NCI-H1436 (cell line): ENCODE measurements at places on chromosomes 3 and 15.

- DNase-seq = no peak
Measured at GRCh38 chr3:65951836-65952505, 86.7 kb downstream of the MAGI1 start.

DNA sequence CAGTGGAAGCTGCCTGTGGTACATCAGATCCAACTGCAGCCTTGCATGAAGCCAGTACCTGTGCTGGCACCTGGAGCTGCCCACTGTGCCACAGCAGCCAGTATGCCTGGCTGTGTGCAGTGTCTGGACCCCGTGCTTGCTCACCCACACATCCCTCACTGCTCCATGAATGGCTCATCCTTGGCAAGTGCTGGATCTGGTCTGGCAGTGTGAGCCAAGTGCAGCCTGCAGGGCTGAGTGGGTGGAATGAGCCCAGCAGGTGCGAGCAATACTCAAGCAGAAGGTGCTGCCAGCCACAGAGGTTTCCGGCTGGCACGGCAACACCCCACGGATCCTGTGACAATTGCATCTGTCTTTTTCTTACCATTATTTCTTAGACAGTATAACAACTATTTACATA is 488.2 kb upstream of the ROBO2 start:
- DNase-seq = no peak

- no peak for DNase-seq
Measured at GRCh38 chr3:58009749-58010535, 1.7 kb downstream of the FLNB start.

- no peak for DNase-seq
Measured at GRCh38 chr3:191894406-191894805, 433.4 kb downstream of the PYDC2 start.

DNA sequence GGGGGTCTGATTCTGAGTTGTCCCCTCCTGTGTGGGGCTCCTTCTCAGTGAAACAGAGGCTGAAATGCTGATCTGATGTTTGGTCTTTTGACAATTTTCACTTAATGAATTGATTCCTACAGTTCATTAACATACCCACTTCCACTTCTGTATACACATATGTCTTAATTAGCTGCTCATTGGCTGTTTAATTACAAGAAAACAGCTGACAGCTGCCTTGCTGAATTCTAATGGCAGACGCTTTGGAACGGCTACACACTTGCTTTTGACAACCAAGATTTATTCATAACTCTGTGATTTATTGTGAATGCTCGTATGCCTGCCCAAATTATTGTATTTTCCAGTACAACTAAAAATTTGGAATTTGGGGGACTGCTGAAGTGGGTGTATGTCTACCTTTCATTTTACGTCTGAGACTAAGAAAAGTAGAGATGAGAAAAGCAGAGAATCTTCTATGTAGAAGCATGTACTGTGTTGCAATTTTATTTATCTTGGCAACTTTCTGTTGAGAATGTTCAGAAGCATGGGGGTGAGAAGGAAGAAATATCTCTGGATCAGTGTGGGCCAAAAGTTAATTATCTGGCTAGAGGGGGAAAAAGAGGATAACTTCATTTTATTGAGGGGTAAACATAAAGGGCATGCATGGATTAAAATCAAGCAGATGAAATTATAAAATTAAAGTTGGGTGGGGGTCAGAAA is 46.5 kb upstream of the ICE2 start:
- no peak for DNase-seq

DNA sequence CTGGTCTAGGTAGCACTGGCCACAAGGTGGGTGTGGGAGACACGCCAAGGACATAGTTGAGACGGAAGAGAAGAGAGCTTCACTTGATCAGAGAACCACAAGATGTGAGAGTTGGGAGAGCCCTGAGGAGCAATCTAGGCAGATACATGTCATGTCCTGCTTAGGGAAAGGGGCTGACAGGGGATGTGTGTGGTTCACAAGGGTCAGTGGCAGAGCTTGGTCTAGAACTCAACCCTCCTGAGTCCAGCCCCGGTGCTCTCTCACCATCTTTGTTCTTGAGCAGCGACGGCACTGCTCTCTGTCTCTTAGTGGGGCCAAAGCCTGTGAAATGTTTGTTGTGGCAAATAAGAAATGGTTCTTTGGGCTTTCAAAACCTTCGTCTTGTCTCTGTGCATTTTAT is 243.5 kb upstream of the ROPN1 start:
- no peak for DNase-seq

- DNase-seq = no peak
Measured at GRCh38 chr3:51429138-51429537, 38.1 kb downstream of the RBM15B start.

GRCh38 chr3:37832480-37832879 is 29.2 kb upstream of the CTDSPL start:
- no peak for DNase-seq

GRCh38 chr3:136186344-136186743 is 9.8 kb downstream of the MSL2 start:
- DNase-seq = no peak

DNA sequence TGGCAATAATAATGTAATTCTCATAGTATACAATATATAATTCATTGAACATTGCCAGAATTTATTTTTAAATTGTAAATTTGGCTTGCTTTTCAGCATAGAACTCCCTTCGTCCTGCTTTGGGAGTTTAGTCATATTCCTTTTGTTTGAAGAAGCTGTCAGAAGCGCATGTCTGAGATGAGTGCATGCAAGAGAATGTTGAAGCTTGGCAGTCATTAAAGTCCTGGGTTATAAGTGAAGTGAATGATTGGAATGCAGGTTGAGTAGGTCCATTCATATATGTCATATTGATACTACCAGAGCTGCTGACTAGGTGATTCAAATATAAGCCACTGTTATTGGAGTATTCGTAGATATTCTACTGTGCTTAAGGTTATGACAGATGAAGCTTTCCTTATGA is 243.6 kb upstream of the MDFIC2 start:
- no peak for DNase-seq

- DNase-seq = no peak
Measured at GRCh38 chr3:133928136-133928893, 32.6 kb upstream of the RAB6B start.

DNA sequence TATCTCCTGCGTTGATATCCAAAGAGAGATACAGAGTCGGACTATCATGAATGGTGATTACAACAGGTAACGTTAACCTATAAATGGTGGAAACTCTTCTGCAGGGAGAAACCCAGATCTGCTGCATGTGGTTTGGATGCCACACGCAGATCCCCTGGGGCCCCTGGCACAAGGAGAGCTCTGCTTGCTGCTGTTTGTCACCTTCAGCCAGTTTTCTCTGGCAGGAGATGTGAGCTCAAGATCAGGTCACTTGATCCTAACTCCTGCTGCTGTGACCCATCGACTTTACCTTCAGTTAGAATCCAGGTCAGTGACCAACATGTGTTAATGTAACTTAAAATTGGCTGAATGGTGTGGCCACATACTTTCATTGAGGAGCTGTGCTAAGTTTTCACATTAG is 23.8 kb upstream of the GPR171 start:
- no peak for DNase-seq

GRCh38 chr3:186466391-186466974 is 77.7 kb downstream of the CRYGS start:
- DNase-seq = no peak

DNA sequence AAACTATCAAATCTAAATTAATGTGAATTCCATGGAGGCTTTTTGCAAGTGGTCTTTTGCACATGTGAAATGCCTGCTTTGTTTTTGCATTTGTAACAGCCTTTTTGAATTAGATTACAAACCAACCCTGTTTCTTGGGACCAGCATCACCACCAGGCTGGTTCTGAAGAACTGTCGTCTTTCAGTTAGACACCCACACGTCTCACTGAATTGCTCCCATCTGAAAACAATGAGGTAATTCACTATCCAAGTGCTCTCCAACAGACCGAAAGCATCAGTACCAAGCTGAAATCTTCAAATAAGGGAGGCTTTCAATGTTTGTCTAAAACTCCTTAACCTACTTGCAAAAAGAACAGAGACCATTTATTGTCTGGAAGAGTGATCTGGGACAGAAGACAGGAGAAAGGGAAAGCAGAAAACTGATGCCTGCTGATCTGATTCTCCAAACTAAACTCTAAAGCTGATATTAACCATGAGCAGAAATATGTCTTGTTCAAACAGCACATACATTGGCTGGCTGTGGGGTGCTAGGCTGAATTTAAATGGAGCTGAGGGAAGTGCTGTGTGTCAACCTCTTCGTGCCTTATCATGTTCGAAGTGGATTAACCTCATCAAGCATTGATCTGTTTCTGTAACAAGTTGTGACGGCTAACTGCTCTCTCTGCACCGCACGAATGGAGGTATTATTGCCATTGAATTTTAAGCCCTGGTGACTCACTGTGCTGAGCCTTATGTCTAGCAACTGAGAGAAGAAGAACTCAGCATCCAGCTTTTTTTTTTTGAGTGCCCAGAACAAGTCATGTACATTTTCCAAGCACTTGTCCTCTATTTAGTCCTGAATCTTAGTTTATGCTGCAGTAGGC is 213.7 kb upstream of the P2RY1 start:
- DNase-seq = no peak

- no peak for DNase-seq
Measured at GRCh38 chr15:31405200-31405920, 78.7 kb downstream of the KLF13 start.

DNA sequence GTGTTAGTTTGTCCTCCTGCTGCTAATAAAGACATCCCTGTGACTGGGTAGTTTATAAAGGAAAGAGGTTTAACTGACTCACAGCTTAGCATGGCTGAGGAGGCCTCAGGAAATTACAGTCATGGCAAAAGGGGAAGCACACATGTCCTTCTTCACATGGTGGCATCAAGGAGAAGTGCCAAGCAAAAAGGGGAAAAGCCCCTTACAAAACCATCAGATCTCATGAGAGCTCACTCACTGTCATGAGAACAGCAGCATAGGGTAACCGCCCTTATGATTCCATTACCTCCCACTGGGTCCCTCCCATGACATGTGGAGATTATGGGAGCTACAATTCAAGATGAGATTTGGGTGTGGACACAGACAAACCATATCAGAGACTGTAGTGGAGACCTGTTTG is 27.0 kb downstream of the TM2D3 start:
- no peak for DNase-seq

- DNase-seq = peak; percentile 4
Measured at GRCh38 chr15:37098468-37099318, 1.7 kb downstream of the MEIS2 start.

DNA sequence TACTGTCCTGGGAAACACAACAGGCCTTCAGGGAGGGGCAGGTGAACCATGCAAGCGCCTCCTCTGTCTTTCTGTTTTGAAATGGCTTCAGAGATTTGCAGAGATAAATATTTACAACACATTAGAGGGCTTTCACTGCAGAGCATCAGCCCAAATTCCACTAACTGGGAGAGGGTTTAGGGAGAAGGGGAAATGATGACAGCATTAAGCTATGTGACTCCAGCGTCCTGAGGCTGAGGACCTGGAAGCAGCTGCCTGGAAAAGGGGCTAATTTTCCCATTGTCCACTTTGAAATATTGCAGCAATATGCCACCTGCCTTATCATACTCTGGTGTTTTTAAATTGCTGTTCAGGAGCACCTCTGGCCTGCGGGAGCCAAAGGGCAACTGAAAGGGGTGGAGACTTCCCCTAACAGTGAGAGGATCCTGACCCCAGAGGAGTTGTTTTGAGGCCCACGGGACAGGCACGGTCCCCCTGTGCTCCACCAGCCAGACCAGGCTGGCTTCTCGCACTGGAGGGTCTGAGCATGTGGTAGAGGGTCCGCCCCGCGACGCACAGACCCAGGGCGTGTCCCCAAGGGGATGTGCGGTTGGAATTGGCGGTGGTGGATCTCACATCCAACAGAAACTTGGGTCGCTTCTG is 110.6 kb downstream of the XXYLT1 start:
- DNase-seq = no peak

DNA sequence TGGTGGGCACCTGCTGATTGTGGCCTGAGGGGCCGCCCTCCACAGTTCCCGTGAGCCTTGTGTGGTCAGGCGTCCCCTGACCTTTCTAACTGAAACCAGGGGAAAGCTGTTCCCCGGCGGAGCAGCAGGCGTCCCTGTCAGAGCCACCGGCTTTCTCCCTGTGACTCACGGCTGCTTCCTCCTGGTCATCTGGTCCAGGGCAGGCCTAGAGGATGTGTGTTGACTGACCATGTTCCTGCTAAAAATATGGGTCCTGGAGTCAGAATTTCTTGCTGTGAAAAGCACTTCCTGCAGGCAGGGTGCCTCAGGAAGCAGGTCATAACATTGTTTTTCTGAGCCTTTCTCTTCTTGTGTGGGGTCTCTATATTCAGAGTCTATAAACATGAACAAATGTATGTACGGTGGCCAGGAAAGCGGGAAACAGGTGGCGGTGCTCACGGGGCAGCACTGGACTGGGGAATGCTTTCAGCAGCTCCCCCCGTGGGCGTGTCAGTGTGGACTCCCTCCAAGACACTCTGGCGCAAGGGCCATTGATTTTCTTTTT is 38.4 kb upstream of the CGNL1 start:
- no peak for DNase-seq

GRCh38 chr3:195019335-195019734 is 251.6 kb downstream of the XXYLT1 start:
- DNase-seq = no peak

DNA sequence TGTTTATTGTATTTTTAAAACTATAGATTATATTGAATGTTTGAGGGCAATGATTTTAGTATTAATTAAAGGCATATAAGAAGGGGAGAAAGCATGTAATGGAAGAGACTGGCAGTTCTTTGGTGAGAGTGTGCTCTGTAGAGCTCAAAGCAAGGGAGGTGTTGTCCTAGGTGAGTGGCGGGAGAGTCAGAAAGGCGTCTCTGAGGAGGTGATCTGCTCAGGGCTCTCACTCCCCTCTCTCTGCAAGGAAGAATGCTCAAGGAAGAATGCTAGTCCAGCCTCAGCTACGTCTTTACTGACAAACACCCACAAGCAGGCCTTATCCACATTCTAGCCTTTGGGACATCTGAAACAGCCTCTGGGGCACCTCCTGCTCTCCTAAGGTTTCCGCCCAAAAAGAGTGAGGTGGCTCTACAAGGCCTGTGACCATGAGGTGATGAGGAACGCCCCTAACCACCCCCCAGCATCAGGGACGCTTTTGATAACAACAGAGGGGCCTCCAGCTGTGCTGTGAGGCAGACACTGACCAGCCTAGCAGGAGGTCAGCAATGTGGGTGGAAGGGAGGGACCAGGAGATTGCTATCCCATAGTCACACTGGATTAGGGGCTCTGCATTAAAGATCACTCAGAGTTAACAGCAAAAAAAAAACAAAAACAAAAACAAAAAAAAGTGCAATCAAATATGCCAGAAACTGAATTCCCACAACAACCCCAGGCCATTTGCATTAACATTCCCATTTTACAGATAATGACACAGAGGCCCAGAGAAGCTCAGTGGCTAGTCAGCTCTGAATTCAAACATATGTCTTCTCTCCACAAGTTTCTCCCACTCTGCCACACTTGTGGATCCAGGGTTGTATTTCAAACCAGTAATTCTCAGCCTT is 202.2 kb upstream of the CTNNB1 start:
- no peak for DNase-seq

GRCh38 chr3:108127301-108127988 is 36.6 kb upstream of the CD47 start:
- DNase-seq = no peak

DNA sequence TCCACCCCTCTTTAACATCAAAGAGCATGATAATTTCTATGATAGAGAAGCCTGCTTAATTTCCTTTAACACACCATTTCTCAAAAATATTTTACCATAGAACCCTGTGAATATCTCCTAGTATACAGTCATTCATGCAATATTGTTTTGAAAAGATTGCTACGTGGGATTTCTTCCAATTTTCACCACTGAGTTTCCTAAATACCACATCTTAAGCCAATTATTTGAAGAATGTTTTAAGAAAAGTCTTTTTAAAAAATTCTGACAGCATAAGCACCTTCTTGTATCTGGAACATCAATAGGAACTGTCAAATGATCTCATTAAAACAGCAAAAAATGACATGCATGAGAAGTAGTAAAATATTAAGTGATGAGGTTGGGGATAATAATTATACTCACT is 1126.7 kb downstream of the TUSC7 start:
- no peak for DNase-seq
